ENCODE measurements at places on chromosomes 3 and 15.
A peak's percentile ranks its signal among the peaks of the same experiment; 100 is the strongest.

DNA sequence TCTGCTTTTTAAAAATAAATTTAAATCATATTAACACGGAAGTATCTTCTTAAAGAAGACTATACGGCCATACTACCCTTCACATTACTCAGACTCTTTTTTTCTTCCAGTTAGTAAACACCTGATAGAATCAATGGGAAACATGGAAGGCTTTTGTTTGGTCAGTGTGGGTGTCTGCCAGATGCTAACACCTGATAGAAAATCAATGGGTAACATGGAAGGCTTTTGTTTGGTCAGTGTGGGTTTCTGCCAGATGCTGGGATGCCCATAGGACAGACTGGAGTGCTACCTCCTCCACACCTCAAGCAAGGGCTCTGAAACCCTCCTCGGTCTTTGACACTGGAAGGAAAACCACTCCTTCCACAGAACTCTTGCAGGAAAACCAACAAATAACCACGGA, 29.2 kb downstream of the HACL1 start:
- no peak for DNase-seq

GRCh38 chr3:108462899-108463298, 47.5 kb downstream of the MYH15 start:
- DNase-seq: no peak

GRCh38 chr3:15375461-15376000, 43.1 kb upstream of the SH3BP5 start:
- no peak for DNase-seq

DNA sequence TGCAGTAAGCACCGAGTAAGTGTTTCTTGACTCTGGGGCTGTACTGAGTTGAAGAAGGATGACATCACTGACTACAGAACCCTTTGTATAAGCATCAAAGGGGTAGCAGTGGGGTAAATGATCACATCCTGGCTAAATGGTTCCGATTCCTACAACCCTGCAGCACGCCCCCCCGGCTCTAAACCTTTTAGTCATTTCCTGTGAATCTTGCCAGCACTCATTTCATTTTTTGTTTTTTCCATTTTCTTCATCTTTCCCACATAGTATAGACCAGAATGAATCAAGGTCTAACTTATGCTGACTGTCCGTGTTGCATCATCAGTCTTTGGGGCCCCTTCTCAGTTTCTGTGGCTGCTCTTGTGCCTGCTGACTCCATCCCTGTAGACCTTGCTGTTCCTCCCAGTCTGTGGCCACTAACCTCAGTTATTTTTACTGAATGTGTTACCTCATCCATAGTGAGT, 383.1 kb upstream of the TPRG1 start:
- DNase-seq: peak; percentile 58

DNA sequence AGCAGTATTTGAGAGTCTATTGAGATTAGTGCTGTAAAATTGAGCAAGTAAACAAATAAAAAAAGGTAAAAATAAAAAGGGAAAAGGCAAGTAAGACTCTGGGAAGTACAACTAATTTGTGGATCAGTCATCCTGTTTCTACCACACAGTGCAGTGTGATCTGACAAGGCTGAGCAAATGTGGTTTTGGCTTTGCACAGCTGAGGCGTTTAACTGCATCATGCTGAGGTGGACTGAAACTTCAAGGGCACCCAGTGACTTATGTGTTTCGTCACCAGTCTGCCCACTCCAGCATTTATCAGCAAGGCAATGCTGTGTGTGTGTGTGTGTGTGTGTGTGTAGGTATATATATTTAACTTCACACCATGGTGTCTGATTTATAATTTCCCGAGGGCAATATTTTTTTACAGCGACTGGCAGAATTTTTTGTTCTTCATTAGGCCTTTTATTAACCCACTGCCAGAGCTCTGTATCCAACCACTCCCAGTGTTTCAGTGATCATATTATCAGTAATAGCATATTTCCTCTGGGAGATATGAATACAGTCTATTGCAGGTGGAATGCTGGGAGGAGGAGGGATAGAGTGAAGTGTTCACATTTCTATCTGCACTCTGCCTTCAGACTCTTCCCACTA, 131.5 kb upstream of the SATB1 start:
- DNase-seq: peak; percentile 30

GRCh38 chr15:29711531-29711930, 110.7 kb downstream of the TJP1 start:
- DNase-seq: no peak

- no peak for DNase-seq
These were observed 203.7 kb downstream of the SLC9A9 start for GRCh38 chr3:143644370-143645089.

GRCh38 chr3:9864200-9864927, 15.7 kb downstream of the CIDEC start:
- DNase-seq: no peak

- no peak for DNase-seq
These were observed 30.2 kb downstream of the PGPEP1L start for GRCh38 chr15:98977441-98977840.

DNA sequence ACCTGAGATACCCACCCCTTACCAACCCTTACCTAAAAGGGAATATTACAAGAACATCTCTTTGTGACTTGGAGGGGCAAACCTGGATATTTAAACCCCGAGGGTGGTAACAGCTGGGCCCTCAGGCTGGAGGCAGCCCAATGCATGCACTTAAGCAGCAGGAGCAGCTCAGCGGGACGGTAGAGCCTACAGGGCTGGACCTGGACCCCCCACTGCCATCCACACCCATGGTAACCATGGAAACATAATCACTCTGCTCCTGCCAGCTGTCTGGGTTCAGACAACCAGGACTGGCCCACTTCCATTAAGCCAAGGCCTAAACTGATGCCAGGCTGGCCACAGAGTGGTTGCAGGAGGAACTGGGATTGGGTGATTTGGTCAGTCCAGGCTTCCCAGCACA, 52.8 kb downstream of the ETFA start:
- no peak for DNase-seq

DNA sequence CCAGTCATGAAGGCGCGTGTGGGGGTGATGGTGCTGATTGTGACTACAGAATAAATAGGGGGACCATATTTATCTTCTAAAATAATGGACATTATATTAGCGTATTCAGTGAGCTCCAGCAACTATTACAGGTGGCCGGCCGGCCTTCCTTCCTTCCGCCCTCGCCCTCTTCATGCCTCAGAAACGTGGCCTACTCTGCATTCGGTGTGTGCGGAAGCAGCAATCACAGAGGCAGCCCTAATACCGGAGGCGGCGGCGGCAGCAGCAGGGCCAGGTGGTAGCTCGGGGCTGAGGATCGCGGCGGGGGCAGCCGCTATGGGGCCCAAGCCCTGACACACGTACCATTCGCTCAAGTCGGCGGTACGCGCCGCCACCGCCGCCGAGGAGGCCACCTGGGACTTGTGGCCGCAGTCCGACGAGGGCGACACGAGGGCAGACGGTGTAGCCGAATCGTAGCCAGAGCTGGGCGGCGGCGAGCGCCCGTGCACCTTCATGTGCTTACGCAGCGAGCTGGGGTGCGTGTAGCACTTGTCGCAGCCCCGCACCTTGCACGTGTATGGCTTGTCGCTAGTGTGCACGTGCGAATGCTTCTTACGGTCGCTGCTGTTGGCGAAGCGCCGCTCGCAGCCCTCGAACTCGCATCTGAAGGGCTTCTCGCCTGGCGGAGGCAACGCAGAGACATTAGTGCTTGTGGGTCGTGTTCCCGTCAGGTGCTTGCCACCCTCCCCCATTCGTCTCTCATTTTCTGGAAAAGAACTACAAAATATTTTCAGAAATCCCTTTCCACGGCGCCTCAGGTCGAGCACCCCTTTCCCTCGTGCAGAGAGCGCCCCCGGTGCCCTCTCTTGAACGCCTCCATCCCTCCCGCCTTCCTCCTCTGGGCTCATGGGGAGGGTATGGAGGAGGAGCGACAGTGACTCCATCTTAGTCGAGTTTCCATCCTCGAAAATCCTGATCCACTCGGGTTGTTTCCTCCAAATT, 15.5 kb downstream of the ZIC4 start:
- no peak for DNase-seq

DNA sequence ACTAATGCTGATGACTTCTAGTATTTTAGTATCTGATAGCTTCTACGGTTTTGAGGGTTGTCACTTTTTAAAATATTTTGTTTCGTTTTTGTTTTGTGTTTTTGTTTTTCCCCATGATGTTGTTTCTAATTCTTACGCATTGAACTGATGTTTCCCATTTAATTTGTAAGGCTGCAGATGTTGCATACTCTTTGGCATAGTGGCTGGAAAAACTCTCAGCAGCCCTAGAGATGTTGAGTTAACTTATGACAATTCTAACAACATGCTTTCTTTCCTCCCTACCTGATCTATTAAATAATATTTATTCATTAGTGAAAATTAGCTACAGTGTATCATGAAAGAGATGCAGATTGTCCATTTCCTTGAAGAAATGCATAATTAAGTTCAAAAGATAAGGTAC, 559.3 kb upstream of the GRM7 start:
- DNase-seq: no peak

- no peak for DNase-seq
These were observed 99.7 kb downstream of the LSM3 start for GRCh38 chr3:14278265-14278798.

- no peak for DNase-seq
These were observed 2.3 kb downstream of the CPB1 start for GRCh38 chr3:148829926-148830325.

- DNase-seq: no peak
These were observed 158.6 kb upstream of the NR2F2 start for GRCh38 chr15:96171853-96172296.

- no peak for DNase-seq
These were observed 110.0 kb downstream of the AQP9 start for GRCh38 chr15:58247855-58248842.

DNA sequence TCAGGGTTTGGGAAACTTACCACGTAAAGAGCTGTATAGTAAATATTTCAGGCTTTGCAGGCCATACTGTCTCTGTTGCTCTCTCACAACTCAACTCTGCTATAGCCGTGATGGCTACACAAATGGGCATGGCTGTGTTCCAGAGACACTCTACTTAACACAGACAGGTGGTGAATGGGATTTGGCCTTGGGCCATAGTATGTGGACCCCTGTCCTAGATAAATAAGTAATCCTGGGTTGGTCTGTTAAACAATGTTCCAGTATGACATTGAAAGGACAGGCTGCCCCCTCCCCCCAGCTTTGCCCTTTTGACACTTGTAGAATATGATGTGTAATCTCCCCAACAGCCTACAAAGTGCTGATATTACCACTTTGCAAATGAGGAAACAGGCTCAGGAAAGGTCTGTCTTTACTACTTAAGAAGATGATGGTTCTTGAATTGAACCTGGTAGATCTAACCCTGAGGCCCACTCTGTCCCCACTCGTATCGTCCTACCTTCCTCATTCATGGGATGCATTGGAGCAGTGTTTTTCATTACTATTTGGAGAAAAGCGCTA, 38.4 kb downstream of the SLCO3A1 start:
- no peak for DNase-seq

DNA sequence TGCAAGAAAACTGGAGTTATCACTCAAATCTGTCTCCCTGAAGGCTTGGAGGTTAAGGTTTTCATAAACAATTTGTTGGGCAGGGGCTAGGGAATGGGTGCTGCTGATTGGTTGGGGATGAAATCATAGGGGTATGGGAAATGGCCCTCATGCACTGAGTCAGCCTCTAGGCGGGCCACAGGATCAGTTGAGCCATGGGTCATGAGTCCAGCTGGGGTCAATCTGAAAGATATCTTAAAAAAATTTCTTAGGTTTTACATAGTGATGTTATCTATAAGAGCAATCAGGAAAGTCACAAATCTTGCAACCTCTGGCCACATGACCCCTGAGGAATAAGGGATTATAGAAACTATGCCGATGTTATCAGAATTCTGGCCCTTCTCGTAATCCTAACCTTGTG, 491.7 kb downstream of the ZIC1 start:
- no peak for DNase-seq

DNA sequence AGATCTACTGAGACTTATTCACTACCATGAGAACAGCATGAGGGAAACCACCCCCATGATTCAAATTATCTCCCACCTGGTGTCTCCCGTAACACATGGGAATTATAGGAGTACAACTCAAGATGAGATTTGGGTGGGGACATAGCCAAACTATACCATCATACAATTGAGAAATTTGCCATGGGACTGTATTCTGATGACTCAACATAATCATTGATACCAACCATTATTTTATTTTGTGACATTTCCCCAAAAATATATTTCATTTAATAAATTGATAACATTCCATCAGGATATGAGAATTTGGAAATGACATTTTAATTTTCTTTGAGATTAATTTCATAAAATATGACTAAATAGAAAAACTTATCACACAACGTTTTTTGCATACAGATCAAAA, 96.6 kb upstream of the MDFIC2 start:
- no peak for DNase-seq

DNA sequence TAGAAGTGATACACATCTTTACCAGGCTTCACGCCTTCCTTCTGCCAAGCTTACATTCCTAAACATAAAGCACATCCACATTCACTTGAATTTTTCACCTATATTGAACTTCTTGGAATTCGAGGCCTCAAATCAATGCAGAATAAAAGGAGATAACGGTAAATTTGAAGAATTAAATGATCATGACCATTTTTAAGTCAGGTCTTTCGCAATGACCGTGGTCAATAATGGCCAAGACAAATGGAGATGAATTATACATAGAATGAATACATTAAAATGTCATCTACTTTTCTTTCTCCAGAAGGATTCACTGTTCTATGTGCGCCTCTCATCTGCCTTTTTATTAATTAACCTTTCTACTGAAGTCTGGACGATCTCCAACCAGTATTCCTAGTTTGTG, 5.3 kb upstream of the GOLGA8A start:
- no peak for DNase-seq

DNA sequence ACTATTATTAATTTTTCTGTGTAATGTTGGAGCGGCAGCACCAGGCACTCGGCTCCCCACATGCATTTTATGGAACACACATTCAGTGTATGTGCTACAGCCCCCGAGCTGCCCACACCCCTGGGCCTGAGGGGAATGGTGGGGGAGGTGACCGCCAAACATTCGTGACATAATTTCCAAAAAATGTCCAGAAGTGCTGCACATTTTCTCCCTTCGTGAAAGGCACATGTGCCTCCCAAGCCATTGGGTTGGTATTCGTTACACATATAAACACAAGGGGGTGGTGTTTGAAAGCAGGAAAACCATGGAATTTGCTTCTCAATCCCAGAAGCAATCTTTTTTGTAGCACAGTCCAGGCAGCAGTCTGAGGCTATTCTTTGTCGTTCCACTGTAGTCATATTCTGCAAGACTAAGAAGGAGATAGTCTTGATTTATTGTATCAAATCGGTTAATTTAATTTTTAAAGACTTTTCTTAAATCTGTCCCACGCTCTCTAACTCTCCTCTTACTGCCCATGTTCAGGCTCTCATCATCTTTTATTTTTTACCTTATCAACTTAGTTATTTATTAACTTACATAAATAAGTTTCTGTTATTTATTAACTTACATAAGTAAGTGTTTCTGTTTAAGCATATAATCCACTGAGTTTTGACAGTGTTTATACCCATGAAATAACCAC, 39.2 kb upstream of the POLR2M start:
- DNase-seq: no peak

DNA sequence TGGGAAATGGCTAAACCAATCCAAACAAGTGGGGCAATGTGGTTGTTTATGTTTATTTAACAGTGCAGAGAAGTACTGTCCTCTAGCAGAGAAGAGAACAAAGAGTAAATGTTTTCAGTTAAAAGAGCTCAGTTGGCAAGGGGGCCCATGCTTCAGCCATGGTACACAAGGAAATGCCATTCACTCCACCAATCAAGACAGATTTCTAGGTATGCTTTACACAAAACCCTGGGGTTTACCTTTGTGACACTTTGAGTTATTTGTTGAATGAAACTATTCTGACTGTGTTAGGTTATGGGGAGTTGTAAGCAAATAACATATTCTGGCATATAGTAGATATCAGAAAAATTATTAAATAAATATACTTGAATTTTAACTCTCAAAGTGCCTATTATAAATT, 228.5 kb upstream of the MME start:
- DNase-seq: no peak

GRCh38 chr3:51445544-51446280, 54.1 kb downstream of the DCAF1 start:
- no peak for DNase-seq
